NCI-H1436 treated with DMSO at 0.1 percent for 48 hours (cell line): ENCODE measurements at places on chromosomes 1 and 21.

- DNase-seq: no peak
Observed at GRCh38 chr1:176364236-176364905, 98.6 kb upstream of the PAPPA2 start.

- no peak for DNase-seq
Observed at GRCh38 chr21:15761507-15762100, 31.8 kb downstream of the USP25 start.

- no peak for DNase-seq
Observed at GRCh38 chr1:51344602-51345299, 14.4 kb upstream of the TTC39A start.

- DNase-seq: no peak
Observed at GRCh38 chr21:24628046-24628445, 979.2 kb downstream of the MRPL39 start.
